ENCODE measurements at places on chromosomes 1 and 21. TPM values are rescaled to one million over a fixed set of nuclear protein-coding genes. Genes with fewer than 3 reads are reported as not detected.

The DRAM2 gene
- 74.5 TPM for total RNA-seq

The CEPT1 gene
- 62.5 TPM for total RNA-seq

The CEP170 gene
- total RNA-seq, result 47.4 TPM

The PCP4L1 gene
- total RNA-seq, result 0.73 TPM

The ALG14 gene
- 1.2 TPM for total RNA-seq

The CYP4A22 gene
- 2.2 TPM for total RNA-seq

The BCL2L15 gene
- 0.44 TPM for total RNA-seq

DNA sequence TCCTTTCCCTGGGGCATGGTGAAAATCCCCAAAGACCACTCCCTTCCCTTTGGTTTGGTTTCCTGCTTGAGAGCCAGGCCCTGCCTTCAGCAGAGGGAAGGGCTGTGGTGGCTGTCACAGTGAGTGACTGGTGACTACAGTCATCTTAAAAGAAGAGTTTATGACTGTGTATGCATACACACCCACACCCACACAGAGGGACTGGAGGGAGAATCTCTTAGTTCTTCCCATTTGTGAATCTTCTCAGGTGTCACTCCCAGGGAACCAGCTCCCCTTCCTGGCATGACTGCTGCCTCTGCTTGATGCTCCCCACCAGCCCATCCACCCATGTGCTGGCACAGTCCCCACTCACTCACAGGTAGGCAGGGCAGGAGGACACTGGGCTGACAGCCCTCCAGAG is 3.9 kb upstream of the KCNA2 start:
- H3K27ac ChIP-seq, result no peak overlapping the region
- no peak overlapping the region for H3K4me3 ChIP-seq
- H3K4me1 ChIP-seq, result peaks cover 8% of the 10 kb centered on the region
- no peaks in the 10 kb centered on the region for H3K27me3 ChIP-seq
- no peaks in the 10 kb centered on the region for H3K36me3 ChIP-seq
- no peak for DNase-seq

GRCh38 chr1:52268372-52268771 is 97.6 kb downstream of the CC2D1B start:
- no peaks in the 10 kb centered on the region for H3K36me3 ChIP-seq
- no peaks in the 10 kb centered on the region for H3K27me3 ChIP-seq
- H3K27ac ChIP-seq, result no peak overlapping the region
- no peak for DNase-seq
- no peak overlapping the region for H3K4me3 ChIP-seq
- H3K4me1 ChIP-seq, result no peaks in the 10 kb centered on the region

DNA sequence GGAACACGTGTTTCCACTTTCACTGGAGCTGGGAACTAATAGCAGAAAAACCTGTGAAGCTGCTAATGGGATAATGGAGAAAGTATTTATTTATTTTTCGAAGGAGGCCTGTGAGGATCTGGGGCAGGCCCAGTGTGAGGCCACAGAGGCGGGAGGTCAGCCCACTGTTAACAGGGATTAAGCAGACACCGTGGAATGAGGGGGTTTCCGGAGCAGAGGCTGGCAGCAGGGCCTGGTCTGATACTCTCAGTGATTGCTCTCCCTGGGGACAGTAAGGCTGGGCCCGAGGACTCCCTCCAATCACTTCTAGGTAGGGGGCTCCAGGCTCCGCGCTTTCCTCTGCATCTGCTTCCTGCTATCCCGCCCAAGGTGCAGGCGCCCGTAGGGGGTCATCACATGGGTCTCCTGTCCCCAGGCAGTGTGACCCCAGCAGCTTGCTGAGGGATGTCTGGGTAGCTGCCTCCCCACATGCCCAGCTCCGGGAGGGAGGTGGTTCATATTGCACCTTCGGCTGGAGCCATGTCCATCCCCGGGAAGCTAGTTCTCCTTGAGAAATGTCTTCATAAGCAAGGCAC is 28.8 kb upstream of the CDCA8 start:
- no peaks in the 10 kb centered on the region for H3K36me3 ChIP-seq
- H3K4me1 ChIP-seq, result no peaks in the 10 kb centered on the region
- H3K27ac ChIP-seq, result no peak overlapping the region
- H3K27me3 ChIP-seq, result no peaks in the 10 kb centered on the region
- H3K4me3 ChIP-seq, result no peak overlapping the region

GRCh38 chr1:98870959-98871903 is 133.4 kb downstream of the PLPPR5 start:
- DNase-seq, result no peak
- no peak overlapping the region for H3K27ac ChIP-seq

GRCh38 chr1:94713472-94714141 is 106.5 kb upstream of the SLC44A3 start:
- H3K4me1 ChIP-seq, result no peaks in the 10 kb centered on the region
- H3K27me3 ChIP-seq, result no peaks in the 10 kb centered on the region
- H3K36me3 ChIP-seq, result no peaks in the 10 kb centered on the region
- peak; percentile 72 for DNase-seq

DNA sequence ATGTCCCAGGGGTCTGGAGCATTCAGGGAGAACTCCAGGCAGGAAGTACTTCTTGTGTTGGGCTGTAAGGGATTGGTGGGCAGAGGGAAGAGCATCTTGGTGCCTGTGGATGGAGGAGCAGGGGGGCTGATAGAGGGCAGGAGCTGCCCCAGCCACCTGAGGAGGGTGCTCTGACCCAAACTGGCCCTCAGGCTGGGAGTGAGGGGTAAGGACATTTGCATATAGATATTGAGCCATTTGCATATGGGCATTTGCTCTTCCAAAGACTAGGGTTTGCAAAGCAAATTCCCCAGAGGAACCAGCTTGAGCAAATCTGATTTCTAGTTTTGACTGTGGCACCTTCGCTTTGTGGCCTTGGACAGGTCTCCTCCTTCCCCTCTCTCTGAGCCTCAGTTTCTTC is 18.2 kb downstream of the ZNF362 start:
- no peak overlapping the region for H3K4me3 ChIP-seq
- H3K27me3 ChIP-seq, result no peaks in the 10 kb centered on the region
- no peak overlapping the region for H3K27ac ChIP-seq

DNA sequence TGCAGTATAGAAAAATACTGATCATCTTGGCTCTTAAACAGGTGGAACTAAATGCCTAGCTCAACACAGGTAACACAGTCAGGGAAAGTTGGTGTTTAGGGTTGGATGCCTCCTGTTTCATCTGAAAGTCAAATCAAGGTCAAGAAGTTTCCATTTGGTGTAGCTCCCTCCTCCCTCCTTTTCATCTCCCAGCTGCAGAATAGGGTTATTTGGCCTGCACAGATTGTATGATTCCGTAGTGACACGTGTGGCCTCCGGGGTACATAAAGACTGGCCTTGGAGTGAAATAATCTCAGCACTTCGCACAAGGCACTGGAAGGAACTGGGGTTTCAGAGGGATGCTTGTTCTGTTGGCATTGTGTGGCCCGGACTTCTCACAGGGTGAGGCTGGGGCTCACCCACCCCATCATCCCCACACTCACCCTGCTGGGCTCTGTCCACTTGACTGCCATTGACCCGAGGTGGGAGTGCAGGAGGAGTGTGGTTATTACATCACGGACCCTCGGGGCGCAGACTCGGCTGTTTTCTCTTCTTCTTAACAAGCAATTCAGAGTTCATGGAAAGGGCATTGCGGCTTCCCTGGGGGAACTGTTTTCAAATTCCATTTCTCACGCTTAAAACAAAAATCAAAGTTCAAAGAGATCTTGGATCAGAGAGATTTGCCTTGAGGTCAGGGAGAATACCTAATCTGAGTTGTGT is 18.4 kb downstream of the IGSF5 start:
- no peak overlapping the region for H3K27ac ChIP-seq
- DNase-seq, result no peak
- H3K4me3 ChIP-seq, result no peak overlapping the region
- no peaks in the 10 kb centered on the region for H3K36me3 ChIP-seq

GRCh38 chr1:169338617-169339016 is 29.0 kb downstream of the NME7 start:
- no peak for DNase-seq
- no peaks in the 10 kb centered on the region for H3K27me3 ChIP-seq
- H3K27ac ChIP-seq, result no peak overlapping the region
- no peak overlapping the region for H3K4me3 ChIP-seq
- no peaks in the 10 kb centered on the region for H3K4me1 ChIP-seq
